Stimulated activated CD8-positive, alpha-beta memory T cell treated with anti-CD3 and anti-CD28 coated beads, Interleukin-7, amount 100 ng/mL, for 48 hours (primary cell): ENCODE measurements at places on chromosomes 1 and 21.

- DNase-seq = no peak
Measured at GRCh38 chr1:64894438-64895196, 71.7 kb downstream of the JAK1 start.

DNA sequence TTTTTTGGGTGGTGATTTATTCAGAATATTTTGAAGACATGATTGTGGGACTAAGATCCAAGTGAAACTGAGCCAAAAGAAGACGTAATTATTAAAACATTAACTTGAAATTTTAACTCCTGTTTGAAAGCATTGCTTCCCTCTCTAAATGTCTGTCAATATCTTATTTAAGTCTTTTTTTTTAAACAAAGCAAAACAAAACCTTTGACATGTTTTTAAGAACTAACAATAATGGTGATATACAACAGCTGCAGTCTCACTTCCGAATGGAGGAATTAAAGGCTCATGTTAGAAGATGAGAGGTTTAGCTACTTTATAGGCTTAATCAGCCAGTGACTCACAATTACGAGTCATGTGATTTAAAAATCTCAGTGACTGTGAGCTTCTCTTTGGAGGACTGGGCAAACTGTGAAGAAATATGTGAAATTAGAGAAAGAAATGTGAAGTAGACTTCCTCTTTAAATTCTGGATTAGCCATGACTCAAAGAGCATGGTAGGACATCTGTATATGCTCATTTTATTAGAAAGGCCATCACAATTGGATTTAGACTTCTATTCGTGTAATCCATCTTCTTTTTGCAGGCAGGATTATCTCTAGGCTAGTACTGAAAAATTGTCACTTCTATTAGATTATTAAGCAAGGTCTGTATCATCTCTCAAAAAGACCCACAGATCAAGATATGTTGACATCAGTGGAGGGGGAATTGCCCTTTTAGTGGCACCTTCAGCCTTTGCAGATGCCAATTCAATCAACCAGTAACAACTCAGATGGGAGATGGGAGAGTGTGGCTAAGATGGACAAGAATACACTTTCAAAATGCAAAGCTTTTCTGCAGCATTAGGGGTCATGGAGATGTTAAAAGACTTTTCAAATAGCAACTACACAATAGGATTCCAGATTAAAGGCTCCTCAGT lies 28.7 kb downstream of the KCNA3 start:
- no peak for DNase-seq

DNA sequence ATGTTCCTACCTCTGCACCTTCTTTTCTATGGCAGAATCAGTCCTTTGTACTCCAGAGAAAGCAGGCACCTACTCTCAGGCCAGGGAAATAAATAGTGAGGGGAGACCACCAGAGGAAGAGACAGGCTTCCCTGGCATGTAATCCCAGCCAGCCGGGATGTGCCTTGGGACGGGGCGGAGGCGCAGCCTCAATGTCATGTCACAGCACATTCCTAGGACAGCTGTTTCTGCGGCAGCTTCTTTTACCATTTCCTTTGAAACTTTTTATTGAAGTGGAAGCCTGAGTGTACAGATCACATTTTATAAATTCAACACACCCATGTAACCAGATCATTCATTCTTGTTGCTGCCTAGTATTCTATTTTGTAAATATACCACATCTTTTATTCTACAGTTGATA lies 67.9 kb upstream of the ZNF326 start:
- DNase-seq = no peak

DNA sequence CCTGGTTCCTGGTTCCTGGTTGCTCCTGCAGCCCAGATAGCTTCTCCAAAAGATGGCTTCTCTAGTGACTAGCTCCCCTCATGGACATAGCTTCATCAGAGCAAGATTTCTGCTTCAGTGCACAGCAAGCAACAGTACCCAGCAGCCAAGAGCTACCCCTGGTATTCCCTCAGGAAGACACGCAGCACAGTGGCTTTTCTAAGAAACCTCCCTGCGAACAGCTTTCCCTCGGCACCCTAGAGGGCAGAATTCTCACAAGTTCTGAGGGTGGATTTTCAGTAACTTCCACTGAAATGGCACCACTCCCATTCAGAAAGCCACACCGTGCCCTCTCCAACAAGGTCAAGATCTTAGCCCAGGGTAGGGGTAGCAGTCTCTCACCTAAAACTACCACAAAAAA lies 128.2 kb downstream of the EIF4G3 start:
- DNase-seq = no peak

DNA sequence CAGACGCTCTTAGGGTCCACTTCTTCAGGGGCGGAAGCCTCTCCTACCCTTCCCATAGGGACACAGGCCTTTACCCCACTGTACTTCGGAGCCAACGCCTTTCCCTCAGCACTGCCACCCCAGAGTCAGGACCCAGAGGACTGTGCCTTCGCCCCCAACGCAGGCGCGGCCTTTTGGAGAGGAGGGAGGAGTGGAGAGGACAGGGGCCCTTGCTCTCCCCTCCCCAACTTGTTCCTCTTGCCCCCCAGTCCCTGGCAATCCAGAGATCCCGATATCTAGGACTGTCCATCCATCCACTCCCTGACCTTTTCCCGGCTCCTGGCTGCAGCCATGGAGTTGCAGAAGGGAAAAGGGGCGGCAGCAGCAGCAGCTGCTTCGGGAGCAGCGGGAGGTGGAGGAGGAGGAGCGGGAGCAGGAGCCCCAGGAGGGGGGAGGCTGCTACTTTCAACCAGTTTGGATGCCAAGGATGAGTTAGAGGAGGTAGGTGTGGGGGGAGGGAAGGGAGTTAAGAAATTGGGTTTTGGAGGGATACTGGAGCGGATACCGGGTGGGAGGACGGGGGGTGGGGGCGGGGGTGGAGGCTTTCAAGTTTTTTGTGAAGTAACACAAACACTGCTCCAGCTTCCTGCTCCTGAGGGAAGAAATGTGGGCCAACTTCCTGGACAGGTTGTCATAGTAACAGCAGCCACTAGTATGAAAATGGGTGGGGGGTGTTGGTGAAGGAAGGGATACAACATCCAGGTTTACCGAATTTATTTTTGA lies 636 bp downstream of the INTS3 start:
- no peak for DNase-seq

GRCh38 chr21:34822942-34823341 lies 154.1 kb downstream of the CLIC6 start:
- DNase-seq = no peak

GRCh38 chr1:179803104-179803503 lies 60.0 kb downstream of the FAM163A start:
- no peak for DNase-seq
